Occipital lobe (tissue), 3 donors: ENCODE measurements at places on chromosomes 5 and 9.

DNA sequence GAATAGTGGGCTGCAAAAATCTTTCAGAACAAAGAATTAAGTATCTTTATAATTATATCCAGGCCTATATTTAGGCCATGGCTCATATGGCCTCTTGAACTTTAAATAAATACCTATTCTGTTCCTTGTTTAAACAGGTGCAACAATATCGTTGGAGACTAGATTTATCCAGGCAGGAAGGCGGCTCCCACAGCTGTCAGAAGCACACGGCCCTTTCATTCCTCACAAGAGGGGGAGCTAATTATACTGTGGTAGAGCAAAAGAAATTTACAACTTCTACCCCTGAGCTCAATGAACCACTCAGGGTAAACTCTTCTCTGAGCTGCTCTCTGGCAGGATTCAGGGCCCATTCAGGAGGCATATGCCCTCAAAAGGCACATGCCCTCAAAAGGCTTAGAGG lies 31.3 kb downstream of the TMEM174 start:
- no peak for DNase-seq

DNA sequence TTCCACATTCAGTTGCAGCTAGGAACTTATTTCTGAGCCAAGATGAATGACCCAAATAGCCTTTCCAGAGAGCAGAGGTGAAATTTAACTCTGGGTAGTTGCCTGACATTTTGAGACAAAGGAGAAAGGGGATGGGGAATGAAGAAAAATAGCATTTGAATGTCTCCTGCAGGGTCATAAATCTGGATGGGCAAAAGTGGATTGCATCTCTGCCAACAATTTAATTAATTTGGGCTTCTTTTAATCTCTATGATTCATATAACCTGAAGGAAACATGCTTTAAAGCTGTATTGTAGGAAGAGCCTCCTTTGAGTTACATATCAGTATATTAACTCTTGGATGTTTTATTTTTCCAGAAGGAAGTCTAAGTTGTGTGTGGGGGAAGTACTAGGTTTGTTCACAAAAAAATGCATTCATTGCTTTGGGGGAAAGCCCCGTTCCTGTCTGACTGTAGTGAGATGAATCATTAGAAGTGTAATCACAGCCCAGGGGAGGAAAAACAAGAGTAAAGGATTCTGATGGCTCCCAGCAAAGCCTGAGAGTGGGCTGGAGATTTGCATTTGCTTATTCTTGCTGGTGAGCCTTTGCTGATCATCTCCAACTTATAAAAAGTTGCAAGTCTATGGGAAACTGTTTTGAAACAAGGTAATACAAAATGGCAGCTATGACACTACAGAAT lies 133.0 kb upstream of the IQGAP2 start:
- no peak for DNase-seq

GRCh38 chr9:31103836-31104235 lies 1280.6 kb upstream of the ACO1 start:
- DNase-seq, result no peak

- DNase-seq, result no peak
Measured at GRCh38 chr5:81192373-81192750, 40.8 kb upstream of the CKMT2 start.

GRCh38 chr5:123845356-123846100 lies 333.6 kb downstream of the CSNK1G3 start:
- no peak for DNase-seq

GRCh38 chr5:169458221-169458620 lies 125.4 kb upstream of the SPDL1 start:
- no peak for DNase-seq

DNA sequence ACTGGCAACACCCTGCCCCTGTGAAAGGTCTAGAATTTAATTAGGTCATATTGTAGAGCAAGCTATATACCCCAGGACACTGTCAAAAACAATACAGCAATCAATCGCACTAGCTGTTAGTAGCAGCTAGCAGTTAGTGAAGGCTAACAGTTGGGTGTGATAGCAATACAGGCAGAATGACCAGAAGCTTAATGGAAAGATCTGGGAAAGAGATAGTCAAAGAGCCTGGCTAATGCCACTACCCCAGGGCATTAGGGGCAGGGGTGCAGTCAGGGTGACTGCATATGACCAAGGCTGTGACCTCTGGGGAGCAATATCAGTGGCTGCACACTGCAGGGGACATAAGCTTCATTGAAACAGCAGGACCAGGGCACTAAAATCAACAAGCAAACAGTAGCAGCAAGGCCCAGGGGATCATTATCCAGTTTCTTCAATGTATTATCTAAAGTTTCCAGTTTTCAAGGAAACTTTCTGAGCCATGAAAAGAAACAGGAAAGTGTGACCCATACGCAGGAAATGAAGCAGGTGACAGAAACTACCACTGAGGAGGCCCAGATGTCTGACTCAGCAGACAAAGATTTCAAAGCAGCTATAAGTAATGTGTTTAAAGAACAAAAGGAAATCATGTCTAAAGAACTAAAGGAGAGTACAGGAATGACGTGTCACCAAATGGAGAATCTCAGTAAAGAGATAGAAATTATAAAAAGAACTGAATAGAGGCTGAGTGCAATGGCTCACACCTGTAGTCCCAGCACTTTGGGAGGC lies 82.4 kb downstream of the ZNF354C start:
- DNase-seq, result no peak

GRCh38 chr9:88733651-88734421 lies 198.9 kb downstream of the NXNL2 start:
- DNase-seq, result no peak

GRCh38 chr5:154059583-154059982 lies 20.8 kb downstream of the MFAP3 start:
- DNase-seq, result no peak
